ENCODE measurements at places on chromosomes 6 and 20.

DNA sequence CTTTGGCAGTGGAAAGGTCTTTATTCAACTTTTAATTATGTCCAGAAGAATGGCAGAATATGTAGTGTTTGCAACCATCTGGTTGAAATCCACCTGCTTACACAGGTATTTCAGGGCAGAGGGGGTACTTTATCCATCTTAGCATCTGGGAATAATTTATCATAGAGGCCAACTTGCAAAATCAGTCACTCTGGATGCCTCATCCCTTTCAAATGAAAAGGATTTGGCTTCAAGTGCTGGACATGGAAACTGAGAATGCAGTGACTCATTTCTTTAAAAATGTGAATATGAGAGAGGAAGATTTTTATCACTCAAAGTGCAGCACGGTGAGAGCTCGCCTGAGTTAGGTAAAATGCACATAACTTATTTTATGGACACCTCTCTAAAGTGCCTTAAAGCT, 758.3 kb downstream of the KIF16B start:
- no peak for DNase-seq

DNA sequence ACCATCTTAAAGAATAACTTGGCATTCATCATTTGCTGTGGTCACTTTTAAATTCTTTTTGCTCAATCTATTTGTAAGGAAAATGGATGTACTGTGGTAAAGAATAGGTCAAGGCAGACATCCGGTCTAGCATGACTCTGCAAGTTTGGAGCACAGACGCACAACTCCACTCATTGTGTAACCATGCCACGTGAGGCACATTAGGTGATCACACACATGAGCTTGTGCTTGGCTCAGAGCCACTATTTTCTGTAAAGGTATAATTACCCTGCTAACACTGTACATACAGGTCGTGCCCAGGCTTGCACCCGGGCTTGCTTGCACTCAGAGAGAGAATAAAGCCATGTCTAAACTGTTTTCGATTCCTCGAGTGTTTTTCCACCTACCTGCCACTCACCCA, 1289.1 kb upstream of the ADGRB3 start:
- DNase-seq: no peak

DNA sequence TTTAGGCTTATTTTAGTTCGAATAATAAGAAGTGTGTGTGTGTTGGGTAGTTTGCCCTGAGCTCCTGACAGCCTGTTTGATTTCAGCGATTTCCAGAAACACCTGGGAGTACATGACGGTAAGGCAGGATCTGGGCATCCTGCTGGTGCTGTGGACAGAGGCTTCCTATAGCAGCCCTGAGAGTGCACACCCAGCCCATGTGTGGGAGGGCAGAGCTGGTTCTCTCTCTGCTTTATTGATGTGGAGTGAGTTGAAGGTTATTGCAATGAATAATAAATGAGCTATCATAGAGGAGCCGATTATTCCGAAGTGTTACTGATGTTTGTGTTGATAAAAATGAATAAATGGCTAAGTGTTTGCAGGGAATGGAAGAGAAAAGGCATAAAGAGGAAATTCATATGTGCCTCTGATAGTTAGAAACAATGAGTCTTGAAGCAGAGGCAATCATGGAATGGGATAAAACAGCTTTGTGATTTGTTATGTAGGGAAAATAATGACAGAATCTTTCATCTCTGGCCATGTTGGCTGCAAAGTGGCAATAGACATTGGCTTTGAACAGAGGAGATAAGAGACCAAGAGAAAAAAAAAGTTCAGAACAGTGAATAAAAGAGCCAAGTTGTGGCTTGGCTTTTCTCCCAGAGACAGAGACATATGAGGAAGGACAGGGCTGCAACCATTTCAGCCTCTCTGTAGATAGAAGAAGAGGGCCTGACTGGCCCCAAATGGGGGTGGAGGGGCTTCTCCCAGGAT, 166.2 kb upstream of the CHD6 start:
- DNase-seq: no peak

DNA sequence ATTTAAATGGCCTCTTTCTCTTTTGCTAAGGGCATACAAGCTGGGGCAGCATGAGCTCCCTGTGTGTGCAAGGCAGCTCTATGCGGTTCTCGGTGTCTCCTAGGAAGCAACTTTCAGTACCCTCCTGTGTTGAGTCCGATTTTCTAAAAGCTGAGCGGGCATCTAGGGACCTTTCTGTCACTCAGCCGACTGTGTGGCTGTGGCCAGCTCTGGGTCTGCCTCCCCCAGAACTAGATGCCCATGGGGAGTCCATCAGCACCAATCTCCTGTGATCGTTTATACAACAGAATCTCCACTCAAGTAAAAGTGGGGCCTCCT, 7.5 kb downstream of the NELFCD start:
- DNase-seq: no peak

DNA sequence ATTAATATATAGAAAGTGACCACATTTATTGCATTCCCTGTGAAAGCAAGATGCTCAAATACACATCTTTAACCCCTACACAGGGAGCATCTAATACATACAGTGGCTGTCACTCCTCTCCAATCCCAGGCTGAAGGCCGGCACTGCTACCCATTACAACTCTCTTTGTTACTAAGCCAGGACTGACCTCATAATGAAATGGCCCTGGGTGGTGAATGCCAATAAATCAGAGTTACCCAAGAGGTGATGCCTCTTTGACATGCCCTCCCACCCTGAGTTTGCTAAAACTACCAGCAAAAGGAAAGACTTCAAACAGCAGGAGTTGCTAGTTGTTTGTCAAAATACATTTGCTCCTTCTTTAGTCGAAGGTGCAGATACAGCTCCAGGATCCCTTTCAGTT, 214.2 kb downstream of the FOXA2 start:
- no peak for DNase-seq

DNA sequence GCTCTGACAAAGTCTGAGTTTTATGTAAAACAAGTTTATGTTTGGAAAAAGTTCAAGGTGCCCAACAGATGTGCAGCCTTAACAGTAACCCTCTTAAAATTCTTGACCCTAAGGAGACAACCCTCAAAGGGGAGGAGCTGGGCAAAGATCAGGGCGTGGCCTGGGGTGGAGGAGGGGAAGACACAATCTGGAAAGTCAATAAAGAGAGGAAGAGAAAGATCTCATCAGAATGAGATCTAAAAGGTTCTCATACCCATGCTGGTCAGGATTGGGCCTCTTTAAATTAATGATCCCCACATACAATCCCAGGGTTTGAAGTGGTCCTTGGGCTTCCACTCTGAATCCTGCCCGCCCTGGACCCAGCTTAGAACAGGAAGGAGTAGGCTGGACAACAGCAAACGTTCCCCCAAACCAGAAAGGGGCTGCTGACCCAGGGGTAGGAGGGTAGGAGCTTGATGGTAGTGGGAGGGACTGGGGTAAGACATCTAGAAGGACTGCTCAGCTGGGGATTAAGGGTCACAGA, 33.0 kb downstream of the FOXP4 start:
- DNase-seq: no peak

DNA sequence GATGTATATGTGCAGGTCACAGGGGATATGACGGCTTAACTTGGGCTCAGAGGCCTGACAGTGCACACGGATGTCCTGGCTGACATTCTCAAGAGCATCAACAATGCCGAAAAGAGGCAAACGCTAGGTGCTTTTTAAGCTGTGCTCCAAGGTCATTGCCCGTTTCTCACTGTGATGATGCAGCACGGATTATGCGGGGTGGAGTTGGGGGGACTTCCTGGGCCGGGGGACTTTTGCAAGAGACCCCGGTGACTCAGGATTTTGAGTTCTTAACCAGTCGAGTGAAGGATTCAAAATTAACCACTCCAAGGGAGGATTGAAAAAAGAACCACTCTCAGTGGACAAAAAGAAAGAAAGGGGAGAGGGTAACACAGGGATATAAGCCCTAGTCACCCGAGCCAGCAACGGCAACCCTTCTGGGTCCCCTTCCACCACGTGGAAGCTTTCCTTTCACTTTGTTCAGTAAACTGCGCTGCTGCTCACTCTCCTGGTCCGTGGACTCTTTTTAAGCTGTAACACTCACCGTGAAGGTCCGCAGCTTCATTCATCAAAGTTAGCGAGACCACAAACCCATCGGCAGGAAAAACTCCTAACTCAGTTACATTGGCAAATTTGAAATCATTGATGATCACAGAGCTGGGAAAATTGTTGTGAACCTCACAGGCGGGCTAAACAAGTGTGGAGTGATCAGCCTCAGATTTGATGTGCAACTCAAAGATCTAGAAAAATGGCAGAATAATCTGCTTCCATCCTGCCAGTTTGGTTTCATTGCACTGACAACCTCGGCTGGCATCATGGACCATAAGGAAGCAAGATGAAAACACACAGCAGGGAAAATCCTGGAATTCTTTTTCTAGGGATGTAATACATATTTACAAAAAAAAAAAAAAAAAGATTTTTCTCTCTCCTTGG, 199.3 kb downstream of the ARID1B start:
- DNase-seq: no peak

DNA sequence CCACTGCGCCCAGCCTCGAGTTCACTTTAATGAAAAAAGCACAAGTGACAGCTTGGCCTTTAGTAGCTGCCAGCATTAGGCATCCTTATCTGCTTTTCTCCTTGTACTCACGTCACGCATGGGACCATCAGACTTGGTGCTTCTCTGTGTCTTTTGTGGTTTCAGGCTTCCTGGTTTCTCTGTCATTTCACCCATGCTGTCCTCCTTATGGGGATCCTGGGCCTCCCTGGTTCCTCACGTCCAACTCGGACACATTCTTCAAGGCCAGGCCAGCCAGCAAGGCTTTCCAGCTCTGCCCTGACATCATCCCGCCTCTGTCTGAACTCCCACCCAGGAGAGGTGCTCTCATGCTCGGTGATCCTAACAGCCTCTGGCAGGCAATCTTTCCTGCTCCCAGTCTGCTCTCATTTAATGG, 83.2 kb downstream of the TIAM2 start:
- DNase-seq: no peak

All from forelimb muscle (tissue), 1 donor.